ENCODE measurements at places on chromosomes 7 and 10. TPM values are rescaled to one million over a fixed set of nuclear protein-coding genes. Genes with fewer than 3 reads are reported as not detected.
A peak's percentile ranks its signal among the peaks of the same experiment; 100 is the strongest.

DNA sequence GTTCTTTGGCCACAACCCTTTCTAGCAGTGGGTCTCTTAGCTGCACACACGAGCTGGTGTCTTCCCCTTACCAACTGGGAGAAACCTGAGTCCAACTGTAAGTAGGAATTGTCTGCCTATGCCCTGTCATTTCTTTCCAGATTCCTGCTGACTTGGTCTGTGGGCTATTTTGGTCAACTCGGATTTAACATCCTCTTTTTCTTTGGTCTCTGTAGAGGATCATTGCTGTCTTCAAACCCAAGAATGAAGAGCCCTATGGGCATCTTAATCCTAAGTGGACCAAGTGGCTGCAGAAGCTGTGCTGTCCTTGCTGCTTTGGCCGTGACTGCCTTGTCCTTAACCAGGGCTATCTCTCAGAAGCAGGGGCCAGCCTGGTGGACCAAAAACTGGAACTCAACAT lies 10.3 kb downstream of the PI4K2A start:
- DNase-seq: no peak

- peak; percentile 71 for DNase-seq
Measured at GRCh38 chr10:104450954-104451353, 97.3 kb downstream of the CFAP58 start.

GRCh38 chr10:49353026-49353894 lies 42.6 kb downstream of the DRGX start:
- DNase-seq: no peak

DNA sequence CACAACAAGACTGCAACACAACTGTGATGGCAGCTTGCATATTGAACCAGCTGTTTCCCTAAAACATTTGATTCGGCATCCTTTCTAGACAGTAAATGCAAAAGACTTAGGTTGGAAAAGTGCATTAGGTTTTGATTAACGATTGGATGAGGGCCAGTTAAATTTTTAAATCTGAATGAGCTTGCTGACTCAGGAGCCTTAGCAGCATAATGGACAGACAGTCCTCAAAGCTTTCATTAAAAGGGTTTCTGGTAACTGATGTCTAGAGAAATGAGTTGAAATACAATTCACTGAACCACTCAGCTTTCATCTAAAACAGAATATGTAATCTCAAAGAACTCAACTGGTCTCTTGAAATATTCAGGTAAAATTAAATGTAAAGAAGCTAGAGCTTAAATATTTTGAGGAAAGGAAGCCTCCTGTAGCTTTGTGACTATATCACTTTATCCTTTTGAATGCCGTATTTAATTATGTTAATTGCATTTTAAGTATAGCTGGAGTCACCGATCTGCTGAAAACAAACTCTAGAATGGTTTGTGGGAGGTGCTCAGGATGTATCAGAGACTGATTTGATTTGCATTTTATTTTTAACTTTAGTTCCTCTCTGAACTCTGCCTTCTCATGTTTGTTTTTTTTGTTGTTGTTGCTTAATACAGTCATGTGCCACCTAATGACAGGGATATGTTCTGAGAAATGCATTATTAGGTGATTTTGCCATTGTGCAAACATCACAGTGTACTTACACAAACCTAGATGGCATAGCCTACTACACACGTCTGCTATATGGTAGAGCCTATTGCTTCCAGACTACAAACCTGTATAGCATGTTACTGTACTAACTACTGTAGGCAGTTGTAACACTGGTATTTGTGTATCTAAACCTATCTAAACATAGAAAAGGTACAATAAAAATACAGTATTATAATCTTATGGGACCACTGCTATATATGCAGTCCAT lies 29.2 kb upstream of the ATRNL1 start:
- DNase-seq: no peak

DNA sequence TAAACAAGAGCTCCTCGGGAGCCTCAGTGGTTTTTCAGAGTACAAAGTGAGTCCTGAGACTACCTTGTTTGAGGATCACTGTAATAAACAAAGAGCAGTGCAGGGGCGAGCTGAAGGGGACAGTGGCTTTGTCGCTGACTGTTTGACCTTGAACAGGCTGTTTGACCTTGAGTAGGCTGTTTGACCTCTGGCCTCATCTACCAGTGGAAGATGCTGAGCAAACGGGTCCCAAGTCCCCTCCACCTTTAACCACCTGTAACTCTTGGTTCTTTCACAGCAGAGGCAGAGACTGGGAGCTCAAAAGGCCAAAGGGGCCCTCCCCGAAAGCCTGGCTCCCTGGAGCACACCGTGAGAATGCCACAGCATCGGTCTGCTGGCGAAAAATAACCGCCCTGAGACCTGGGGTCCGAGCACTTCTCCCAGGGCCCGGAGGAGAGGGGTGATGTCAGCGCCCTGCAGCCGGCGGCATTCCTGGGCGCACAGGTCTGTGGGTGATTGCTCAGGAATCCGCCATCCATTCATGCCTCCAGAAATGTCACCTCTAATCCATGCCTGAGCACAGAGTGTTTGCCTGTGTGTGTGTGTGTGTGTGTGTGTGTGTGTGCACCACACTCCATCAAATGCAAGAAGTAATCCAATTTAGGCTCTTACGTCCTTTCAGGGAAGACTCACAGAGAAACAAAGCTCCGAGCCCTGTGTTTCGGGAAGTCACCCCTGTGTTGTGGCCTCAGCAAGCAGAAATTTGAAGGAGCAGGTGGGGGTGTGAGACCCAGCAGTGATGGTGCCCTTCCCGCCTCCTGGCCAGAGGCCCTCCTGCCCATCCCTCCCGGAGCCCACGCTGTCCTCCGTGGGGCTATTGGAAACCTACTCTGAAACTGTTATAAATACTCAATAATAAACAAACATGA lies 66.5 kb downstream of the ASB13 start:
- DNase-seq: no peak

Gene IFIT1
- 788 TPM for total RNA-seq

Gene CHST15
- total RNA-seq: 15.6 TPM

Gene HOXA11
- 1.1 TPM for total RNA-seq
